ENCODE measurements at places on chromosomes 4 and X. TPM values are rescaled to one million over a fixed set of nuclear protein-coding genes. Genes with fewer than 3 reads are reported as not detected.

- no peak overlapping the region for H3K4me3 ChIP-seq
- H3K27ac ChIP-seq, result no peak overlapping the region
- DNase-seq, result no peak
Measured at GRCh38 chr4:182752158-182752910, 164.9 kb downstream of the DCTD start.

- peaks cover 1% of the 10 kb centered on the region for H3K36me3 ChIP-seq
- no peaks in the 10 kb centered on the region for H3K27me3 ChIP-seq
- H3K27ac ChIP-seq, result no peak overlapping the region
- H3K4me1 ChIP-seq, result peaks cover 6% of the 10 kb centered on the region
- no peak overlapping the region for H3K4me3 ChIP-seq
Measured at GRCh38 chrX:69156638-69157037, 8.6 kb downstream of the PJA1 start.

- no peak for DNase-seq
- H3K4me3 ChIP-seq, result no peak overlapping the region
- H3K27me3 ChIP-seq, result no peaks in the 10 kb centered on the region
- H3K36me3 ChIP-seq, result no peaks in the 10 kb centered on the region
- H3K4me1 ChIP-seq, result peaks cover 2% of the 10 kb centered on the region
Measured at GRCh38 chr4:144589512-144589911, 56.4 kb upstream of the HHIP start.

- H3K36me3 ChIP-seq, result no peaks in the 10 kb centered on the region
- no peak overlapping the region for H3K27ac ChIP-seq
- no peaks in the 10 kb centered on the region for H3K27me3 ChIP-seq
- no peak overlapping the region for H3K4me3 ChIP-seq
- H3K4me1 ChIP-seq, result no peaks in the 10 kb centered on the region
- no peak for DNase-seq
Measured at GRCh38 chr4:7540654-7541413, 106.1 kb upstream of the PSAPL1 start.

GRCh38 chrX:45714866-45715265 is 514.2 kb upstream of the DIPK2B start:
- no peak overlapping the region for H3K4me3 ChIP-seq
- H3K27me3 ChIP-seq, result no peaks in the 10 kb centered on the region
- H3K4me1 ChIP-seq, result peaks cover 22% of the 10 kb centered on the region
- peak; percentile 81 for DNase-seq

Gene FAM236B
- not detected for total RNA-seq

- H3K36me3 ChIP-seq, result no peaks in the 10 kb centered on the region
- DNase-seq, result peak; percentile 5
- no peaks in the 10 kb centered on the region for H3K4me1 ChIP-seq
- no peak overlapping the region for H3K4me3 ChIP-seq
- no peaks in the 10 kb centered on the region for H3K27me3 ChIP-seq
Measured at GRCh38 chrX:112798736-112799135, 41.9 kb downstream of the AMOT start.

Gene TCEAL6
- not detected for total RNA-seq

Gene PRDM5
- 19.0 TPM for total RNA-seq

Gene SLC26A1
- 0.33 TPM for total RNA-seq

Gene CTAG1A
- not detected for total RNA-seq

- H3K27me3 ChIP-seq, result no peaks in the 10 kb centered on the region
- H3K4me3 ChIP-seq, result no peak overlapping the region
- DNase-seq, result no peak
- H3K27ac ChIP-seq, result no peak overlapping the region
- H3K36me3 ChIP-seq, result no peaks in the 10 kb centered on the region
- no peaks in the 10 kb centered on the region for H3K4me1 ChIP-seq
Measured at GRCh38 chrX:508163-508562, 121.5 kb upstream of the PPP2R3B start.

- H3K27me3 ChIP-seq, result no peaks in the 10 kb centered on the region
- no peak overlapping the region for H3K27ac ChIP-seq
- no peak for DNase-seq
- peaks cover 3% of the 10 kb centered on the region for H3K4me1 ChIP-seq
- no peaks in the 10 kb centered on the region for H3K36me3 ChIP-seq
- H3K4me3 ChIP-seq, result no peak overlapping the region
Measured at GRCh38 chr4:78683352-78683751, 92.8 kb upstream of the BMP2K start.

Gene CT45A3
- not detected for total RNA-seq

Gene GLRA3
- total RNA-seq, result not detected

- no peak for DNase-seq
- no peaks in the 10 kb centered on the region for H3K4me1 ChIP-seq
- H3K27me3 ChIP-seq, result no peaks in the 10 kb centered on the region
- H3K27ac ChIP-seq, result no peak overlapping the region
Measured at GRCh38 chrX:36436361-36436760, 516.8 kb downstream of the CFAP47 start.

Gene PDGFC
- total RNA-seq, result 67.3 TPM

DNA sequence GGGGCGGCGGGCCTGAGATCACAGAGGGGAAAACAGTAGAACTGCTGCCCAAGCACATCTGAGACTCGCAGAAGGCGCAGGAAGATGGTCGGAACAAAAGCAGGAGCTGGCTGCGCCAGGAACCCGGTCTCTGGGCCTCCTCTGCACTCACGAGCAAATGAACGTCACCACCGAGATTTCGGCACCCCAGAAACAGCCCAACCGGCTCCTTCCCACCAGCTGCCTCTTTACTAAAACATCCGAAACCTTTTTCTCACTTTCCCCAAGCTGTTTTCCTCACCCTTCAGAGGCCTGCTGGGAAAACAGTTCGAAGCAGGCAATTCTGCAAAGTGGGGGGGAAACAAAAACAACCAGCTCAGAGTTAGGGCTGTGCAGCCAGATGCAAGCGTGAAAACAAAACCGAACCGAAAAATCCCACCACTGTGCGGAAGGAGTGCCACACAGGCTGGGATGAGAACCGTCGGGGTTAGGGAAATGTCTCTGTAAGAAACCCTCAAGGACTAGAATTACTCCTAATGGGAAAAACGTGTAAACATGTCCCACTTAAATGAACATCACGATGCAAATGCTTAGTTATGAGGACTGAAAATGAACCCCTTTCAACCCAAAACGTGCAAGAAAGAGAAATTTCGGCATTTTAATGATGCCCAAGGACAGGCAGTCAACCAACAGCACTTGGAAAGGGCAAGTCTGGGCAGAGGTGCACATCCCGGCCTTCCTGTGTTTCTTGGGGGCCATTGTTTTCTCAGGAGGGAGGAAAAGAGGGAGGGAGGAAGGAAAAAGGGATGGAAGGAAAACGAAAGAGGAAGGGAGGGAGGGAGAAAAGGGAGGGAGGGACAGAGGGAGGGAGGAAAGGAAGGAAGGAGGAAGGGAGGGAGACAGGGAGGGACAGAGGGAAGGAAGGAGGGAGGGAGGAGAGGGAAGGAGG is 15.8 kb downstream of the DHRSX start:
- H3K36me3 ChIP-seq, result peaks cover 14% of the 10 kb centered on the region
- H3K27ac ChIP-seq, result peak overlapping the region; percentile 90
- H3K27me3 ChIP-seq, result no peaks in the 10 kb centered on the region

Gene MGAT4D
- total RNA-seq, result not detected

- no peak overlapping the region for H3K4me3 ChIP-seq
- H3K27ac ChIP-seq, result no peak overlapping the region
- H3K4me1 ChIP-seq, result peaks cover 4% of the 10 kb centered on the region
- H3K36me3 ChIP-seq, result no peaks in the 10 kb centered on the region
- H3K27me3 ChIP-seq, result no peaks in the 10 kb centered on the region
Measured at GRCh38 chrX:39894683-39895082, 203.1 kb downstream of the BCOR start.

DNA sequence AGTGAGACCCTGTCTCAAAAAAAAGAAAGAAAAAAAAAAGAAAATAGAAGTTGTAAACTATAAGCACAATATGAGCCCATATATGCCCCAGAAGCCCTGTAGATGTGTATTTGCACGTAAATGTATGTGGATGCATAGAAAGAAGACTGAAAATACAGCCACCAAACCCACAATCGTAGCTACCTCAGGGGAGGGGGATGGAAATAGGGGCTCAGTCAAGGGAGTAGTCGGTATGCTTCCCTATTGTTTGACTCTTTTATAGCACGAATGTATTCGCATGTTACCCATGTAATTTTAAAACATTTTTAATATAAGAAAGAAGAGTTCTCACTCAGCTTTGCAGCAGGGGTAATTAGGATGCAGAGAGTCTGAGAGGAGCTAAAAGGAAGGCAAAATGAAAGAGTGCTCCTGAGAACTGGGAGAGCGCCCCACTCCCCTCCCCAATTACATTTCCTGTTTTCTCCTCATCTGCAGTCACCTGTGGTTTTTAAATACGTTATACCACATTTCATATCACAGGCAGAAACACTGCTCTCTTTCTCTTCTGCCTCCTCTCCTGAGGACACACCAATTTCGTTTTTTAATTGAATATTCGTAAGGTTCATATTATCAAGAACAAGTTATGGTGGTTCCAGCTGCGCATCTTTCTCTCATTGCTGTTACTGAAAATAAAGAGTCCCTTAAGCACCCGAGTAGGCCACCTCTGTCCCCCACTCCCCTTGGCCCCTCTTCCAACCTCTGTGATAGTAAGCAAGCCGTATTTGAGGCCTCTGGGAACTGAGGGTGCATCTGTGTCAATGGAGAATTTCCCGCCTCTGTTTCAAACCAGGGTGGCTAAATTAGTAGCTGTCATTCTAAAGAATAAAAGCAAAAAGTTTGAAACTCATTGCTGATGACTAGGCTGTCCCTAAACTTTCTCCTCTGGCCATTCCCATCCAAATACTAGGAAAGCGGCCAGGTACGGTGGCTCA is 10.7 kb downstream of the SEPTIN6 start:
- H3K27ac ChIP-seq, result no peak overlapping the region
- no peak overlapping the region for H3K4me3 ChIP-seq
- no peak for DNase-seq
- H3K27me3 ChIP-seq, result no peaks in the 10 kb centered on the region
- H3K36me3 ChIP-seq, result no peaks in the 10 kb centered on the region

GRCh38 chr4:8468746-8469535 is 28.4 kb downstream of the TRMT44 start:
- H3K27ac ChIP-seq, result no peak overlapping the region
- H3K27me3 ChIP-seq, result no peaks in the 10 kb centered on the region
- H3K4me1 ChIP-seq, result peaks cover 19% of the 10 kb centered on the region
- no peak overlapping the region for H3K4me3 ChIP-seq

DNA sequence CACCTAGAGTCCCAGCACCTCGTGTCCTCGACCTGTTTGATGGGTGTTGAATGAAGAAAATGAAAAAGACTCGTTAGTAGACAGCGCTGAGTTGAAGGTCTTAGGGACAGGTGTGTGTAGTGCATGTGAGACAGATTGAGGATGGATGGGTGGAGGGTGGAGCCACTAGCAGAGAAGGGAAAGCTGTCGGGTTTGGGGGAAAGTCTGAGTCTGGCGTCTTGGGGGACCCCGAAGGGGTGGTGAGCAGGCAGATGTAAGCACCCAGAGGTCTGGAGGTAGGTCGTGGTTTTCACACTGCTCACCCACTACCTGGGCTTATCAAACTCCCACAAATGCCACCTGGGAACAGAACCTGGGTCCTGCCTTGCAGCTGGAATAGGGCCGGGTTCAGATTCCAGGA is 16.0 kb downstream of the TMEM271 start:
- no peak overlapping the region for H3K4me3 ChIP-seq
- DNase-seq, result no peak
- peaks cover 3% of the 10 kb centered on the region for H3K27me3 ChIP-seq

Gene NELFA
- 12.1 TPM for total RNA-seq

GRCh38 chr4:96916711-96917110 is 1076.8 kb downstream of the PDHA2 start:
- H3K4me3 ChIP-seq, result no peak overlapping the region
- no peak overlapping the region for H3K27ac ChIP-seq
- H3K4me1 ChIP-seq, result no peaks in the 10 kb centered on the region
- H3K36me3 ChIP-seq, result no peaks in the 10 kb centered on the region
- no peak for DNase-seq

DNA sequence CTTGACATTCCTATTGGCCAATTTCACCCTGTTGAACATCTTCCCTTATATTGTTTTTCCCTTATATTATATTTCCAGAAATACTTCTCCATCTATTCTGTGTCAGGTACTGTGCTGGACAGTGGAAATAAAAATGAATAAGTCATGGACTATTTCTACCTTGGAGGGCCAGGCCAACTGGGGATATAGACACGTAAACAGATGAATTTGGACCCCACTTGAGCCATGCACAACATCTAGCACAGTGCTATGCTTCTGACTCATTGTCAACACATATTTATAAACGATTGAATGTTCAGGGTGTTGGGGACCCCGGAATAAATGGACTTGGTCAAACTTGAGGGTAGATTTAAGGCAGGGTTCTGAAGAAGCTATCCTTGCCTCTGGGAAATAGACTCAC is 111.1 kb downstream of the ANK2 start:
- no peaks in the 10 kb centered on the region for H3K4me1 ChIP-seq
- no peak overlapping the region for H3K27ac ChIP-seq
- no peak overlapping the region for H3K4me3 ChIP-seq
- no peak for DNase-seq
- no peaks in the 10 kb centered on the region for H3K27me3 ChIP-seq
- no peaks in the 10 kb centered on the region for H3K36me3 ChIP-seq

DNA sequence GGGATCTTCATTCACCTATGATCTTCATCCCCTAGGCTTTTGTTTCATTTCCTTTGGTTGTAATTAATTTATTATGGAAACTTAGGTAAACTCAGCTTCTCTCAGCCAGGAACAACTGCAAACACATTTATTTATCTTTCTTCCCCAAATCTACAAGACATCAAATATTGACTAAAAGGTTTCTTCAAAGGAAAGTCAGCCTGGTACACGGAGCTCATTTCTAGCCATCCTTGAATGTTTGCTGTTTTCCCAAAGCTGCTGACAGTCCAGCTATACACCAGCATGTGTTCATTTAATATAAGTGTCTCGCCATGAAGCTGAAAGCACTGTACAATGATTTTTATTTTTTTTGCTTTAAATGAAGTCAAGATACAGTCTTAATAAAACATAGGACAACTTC is 16.8 kb downstream of the RBM47 start:
- H3K36me3 ChIP-seq, result no peaks in the 10 kb centered on the region
- no peaks in the 10 kb centered on the region for H3K27me3 ChIP-seq
- H3K27ac ChIP-seq, result no peak overlapping the region

Gene POU3F4
- not detected for total RNA-seq

DNA sequence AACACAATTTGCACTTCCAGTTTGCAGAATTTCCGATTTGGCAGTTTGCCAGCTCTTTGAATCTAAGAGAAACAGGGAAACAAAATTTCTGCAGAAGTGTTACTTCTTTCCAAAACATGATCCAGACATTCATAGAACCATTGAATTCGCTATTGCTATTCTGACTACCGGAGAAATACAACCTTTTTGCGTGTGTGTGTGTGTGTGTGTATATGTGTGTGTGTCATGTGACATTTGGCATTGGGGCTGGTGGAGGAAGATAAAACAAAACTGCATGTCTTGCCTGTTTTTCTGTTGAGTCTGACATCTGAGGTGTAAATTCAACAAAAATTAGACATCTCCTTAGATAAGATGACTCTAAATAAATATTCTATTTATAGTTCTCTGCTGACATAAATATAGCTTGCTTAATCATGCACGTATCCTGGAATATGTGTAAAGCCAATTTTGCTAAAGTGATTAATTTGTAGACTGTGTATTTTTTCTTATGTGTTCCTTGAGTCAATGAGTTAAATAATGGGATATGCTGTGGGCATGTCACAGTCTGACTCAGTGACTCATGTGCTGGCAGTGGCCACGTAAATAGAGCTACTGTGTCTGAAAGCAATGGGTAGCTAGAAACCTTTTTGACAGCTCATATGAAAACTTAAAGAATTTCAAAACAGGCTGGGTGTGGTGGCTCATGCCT is 98.9 kb downstream of the HPGD start:
- H3K4me1 ChIP-seq, result no peaks in the 10 kb centered on the region
- H3K4me3 ChIP-seq, result no peak overlapping the region
- no peaks in the 10 kb centered on the region for H3K36me3 ChIP-seq

All from fibroblast of lung (primary cell).